Muscle of leg (tissue), 16 donors: ENCODE measurements at places on chromosomes 4 and X. TPM values are rescaled to one million over a fixed set of nuclear protein-coding genes. Genes with fewer than 3 reads are reported as not detected.

PARM1 gene
- 76.4 TPM for polyA plus RNA-seq

- no peak for DNase-seq
Observed at GRCh38 chrX:40298069-40298468, 200.3 kb upstream of the BCOR start.

GRCh38 chr4:153156263-153156662 is 48.0 kb upstream of the TRIM2 start:
- no peak for DNase-seq

GLRA3 gene
- 0.09 TPM for polyA plus RNA-seq

DNA sequence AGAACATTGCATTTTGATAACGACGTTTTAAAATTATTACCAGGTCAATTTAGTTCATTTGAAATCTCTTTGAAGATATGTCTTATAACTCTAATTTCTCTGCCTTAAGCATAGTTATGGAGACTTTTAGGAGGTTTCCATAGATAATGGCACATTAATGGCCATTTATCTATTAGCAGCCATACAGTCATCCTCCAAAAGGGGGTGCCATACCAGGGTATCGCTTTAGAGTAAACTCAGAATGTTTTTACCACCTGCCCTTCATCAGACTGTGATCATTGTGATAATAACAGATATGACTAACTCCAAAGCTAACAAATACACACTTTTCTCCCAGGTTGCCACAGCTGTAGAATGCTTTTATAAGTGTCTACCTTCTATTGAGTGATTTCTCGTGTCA is 461.5 kb downstream of the FSTL5 start:
- DNase-seq = no peak
